ENCODE measurements at places on chromosomes 16 and 17.

GRCh38 chr17:83051396-83052240 is 27.8 kb upstream of the METRNL start:
- DNase-seq: peak; percentile 88

- no peak for DNase-seq
Observed at GRCh38 chr16:2811703-2812471, 5.2 kb upstream of the PRSS21 start.

- DNase-seq: no peak
Observed at GRCh38 chr17:56917559-56918296, 3.9 kb upstream of the TRIM25 start.

DNA sequence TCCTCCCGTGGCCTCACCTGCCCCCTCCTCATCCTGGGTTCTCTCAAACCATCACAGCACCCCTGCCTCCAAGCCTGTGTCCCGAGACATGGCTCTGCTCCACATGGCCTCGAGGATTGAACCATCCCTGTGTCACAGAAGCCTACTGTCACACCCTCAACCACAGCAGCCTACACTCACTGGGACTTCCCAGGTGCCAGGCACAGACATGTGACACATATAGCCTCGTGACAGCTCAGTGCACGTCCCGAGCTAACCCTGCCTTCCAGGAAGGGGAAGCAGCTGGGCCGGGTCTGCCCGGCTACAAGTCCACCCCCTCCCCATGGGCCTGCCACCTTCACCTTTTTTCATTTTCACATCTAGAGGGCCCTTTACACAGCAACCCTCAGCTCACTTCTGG is 238.3 kb downstream of the CPPED1 start:
- no peak for DNase-seq

DNA sequence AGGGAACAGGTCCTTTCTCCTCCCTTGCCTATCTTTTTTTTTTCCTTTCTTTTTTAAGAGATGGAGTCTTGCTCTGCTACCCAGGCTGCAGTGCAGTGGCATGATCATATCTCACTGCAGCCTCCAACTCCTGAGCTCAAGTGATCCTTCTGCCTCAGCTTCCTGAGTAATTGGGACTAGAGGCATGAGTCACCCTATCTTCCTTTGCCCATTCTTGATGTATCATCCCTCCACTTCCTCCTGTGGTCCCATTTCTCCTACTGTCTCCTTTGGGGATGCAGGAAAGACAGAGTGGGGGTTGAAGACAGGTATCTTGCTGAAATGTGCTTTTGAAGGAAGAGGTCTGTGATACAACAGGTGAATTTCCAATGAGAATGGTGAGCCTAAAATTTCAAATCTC is 5.5 kb downstream of the MYO19 start:
- DNase-seq: no peak

GRCh38 chr17:9218064-9218635 is 196.8 kb downstream of the NTN1 start:
- DNase-seq: no peak

- DNase-seq: no peak
Observed at GRCh38 chr16:1026784-1027500, 45.4 kb downstream of the SOX8 start.

- no peak for DNase-seq
Observed at GRCh38 chr16:72481419-72481818, 309.5 kb upstream of the PMFBP1 start.
